ENCODE measurements at places on chromosomes 13 and 19. TPM values are rescaled to one million over a fixed set of nuclear protein-coding genes. Genes with fewer than 3 reads are reported as not detected.

KIR3DL2 gene
- total RNA-seq = not detected

KLK4 gene
- 0.84 TPM for total RNA-seq

ATXN8OS gene
- total RNA-seq = not detected

LRRC63 gene
- not detected for total RNA-seq

PSG3 gene
- total RNA-seq = not detected

CYP2B6 gene
- total RNA-seq = 0.74 TPM

ERICH6B gene
- not detected for total RNA-seq

GRCh38 chr19:11555246-11555645 is 3.8 kb downstream of the ELOF1 start:
- no peak for DNase-seq

DNA sequence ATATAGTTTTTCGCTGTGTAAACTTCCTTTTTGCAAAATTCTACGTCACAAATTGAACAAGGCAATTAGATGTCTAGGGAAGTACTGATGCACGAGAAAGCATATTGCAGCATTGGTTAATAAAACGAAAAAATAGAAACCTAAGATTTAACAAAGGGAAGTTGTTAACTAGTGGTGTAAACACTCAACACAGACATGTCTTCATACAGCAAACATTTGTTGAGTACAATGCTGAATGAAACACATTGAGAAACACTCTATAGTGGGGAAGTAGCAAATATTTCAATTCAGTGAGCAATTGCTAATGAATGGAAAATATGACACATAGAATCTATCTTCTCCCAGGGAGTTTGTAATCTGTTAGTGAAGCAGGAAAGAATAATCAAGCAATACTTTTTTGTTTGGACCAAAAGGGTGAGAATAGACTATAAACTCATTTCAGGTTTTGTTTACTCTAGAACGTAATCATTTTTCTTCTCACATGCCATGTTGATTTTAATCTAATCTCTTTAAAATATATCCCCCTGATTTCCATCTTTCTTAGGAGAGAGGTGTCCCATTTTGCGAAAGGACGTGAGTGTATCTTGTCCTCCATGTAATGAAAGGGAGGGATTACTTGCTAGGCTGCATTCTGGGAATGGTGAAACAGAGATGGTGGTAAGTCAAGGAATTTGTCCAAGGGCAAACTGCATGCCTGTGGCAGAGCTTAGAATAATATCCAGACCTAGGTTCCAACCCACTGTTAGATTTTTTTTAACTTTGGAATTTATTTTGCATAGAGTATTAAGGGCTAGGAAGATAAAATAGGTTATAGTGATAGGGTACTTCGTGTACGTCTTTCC is 1.7 kb upstream of the ANKRD10 start:
- no peak for DNase-seq

DNA sequence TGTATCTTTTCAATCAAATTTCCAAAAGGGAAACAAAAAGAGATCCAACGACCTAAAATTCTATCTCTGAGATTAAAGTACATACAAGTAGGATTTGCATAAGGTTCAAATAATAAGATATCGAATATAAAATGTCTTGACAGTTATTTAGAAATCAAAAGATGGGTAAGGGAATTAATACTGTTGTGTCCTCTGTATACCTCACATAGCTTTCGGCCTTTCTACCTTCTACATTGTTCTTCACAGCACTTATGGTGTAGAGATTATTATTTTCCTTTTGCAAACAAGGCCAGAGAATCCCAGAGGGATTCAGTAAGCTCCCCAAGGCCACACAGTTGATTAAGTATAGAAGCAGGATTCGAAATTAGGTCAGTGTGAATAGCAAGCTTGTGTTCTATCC is 403.6 kb downstream of the SPRY2 start:
- no peak for DNase-seq

- DNase-seq = no peak
Observed at GRCh38 chr13:25881136-25881926, 170.5 kb downstream of the SHISA2 start.

GRCh38 chr19:35419805-35420204 is 28.3 kb upstream of the FFAR2 start:
- DNase-seq = no peak
